K562 (cell line): ENCODE measurements at places on chromosomes 7 and 10. TPM values are rescaled to one million over a fixed set of nuclear protein-coding genes. Genes with fewer than 3 reads are reported as not detected.

DNA sequence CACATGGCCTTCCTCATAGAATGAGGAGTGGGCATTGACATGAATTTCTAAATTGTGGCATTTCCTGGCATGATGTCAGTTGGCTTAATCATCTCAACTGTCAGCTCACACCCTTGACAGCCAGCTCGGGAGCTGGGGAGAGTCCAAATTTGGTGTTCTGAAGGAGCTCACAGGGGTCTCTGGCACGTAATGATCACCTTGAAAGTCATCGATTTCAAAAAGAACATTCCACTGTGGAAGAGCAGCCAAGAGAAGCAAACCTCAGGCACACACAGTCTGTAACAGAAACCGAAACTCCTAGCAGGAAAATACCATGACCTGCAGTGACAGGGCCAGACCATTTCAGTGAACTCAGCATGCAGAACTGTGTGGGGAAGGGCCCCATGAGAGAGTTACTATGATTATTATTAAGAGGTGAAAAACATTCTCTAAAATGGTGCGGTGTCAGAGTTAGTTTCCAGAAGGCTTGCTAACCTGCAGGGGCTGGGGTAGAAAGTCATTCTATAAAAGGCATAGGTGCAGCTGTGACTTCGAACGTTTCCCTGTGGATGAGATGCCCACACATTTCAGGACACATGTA lies 26.4 kb upstream of the KLF6 start:
- peak overlapping the region; percentile 91 for H3K27ac ChIP-seq
- peaks cover 54% of the 10 kb centered on the region for H3K4me1 ChIP-seq
- DNase-seq: no peak
- no peaks in the 10 kb centered on the region; the same call in 2 of the 3 replicates for H3K27me3 ChIP-seq

- H3K36me3 ChIP-seq: no peaks in the 10 kb centered on the region
- no peak for DNase-seq
- H3K27me3 ChIP-seq: peaks cover 6% of the 10 kb centered on the region; the same call in 2 of the 3 replicates
- no peak overlapping the region for H3K27ac ChIP-seq
- no peak overlapping the region for H3K4me3 ChIP-seq
These were observed 254.1 kb downstream of the WDR37 start for GRCh38 chr10:1310271-1310789.

GRCh38 chr7:68547181-68547580 lies 1051.1 kb upstream of the AUTS2 start:
- no peaks in the 10 kb centered on the region for H3K4me1 ChIP-seq
- no peak overlapping the region for H3K27ac ChIP-seq
- no peak overlapping the region for H3K4me3 ChIP-seq
- H3K36me3 ChIP-seq: no peaks in the 10 kb centered on the region

- no peaks in the 10 kb centered on the region for H3K4me1 ChIP-seq
- no peak overlapping the region for H3K4me3 ChIP-seq
- H3K36me3 ChIP-seq: no peaks in the 10 kb centered on the region
These were observed 110.3 kb downstream of the DKK1 start for GRCh38 chr10:52424341-52424740.

GRCh38 chr7:127504715-127505114 lies 80.7 kb downstream of the GCC1 start:
- H3K27ac ChIP-seq: no peak overlapping the region
- H3K27me3 ChIP-seq: no peaks in the 10 kb centered on the region
- no peak overlapping the region for H3K4me3 ChIP-seq
- peak; percentile 31 for DNase-seq
- no peaks in the 10 kb centered on the region for H3K36me3 ChIP-seq

DNA sequence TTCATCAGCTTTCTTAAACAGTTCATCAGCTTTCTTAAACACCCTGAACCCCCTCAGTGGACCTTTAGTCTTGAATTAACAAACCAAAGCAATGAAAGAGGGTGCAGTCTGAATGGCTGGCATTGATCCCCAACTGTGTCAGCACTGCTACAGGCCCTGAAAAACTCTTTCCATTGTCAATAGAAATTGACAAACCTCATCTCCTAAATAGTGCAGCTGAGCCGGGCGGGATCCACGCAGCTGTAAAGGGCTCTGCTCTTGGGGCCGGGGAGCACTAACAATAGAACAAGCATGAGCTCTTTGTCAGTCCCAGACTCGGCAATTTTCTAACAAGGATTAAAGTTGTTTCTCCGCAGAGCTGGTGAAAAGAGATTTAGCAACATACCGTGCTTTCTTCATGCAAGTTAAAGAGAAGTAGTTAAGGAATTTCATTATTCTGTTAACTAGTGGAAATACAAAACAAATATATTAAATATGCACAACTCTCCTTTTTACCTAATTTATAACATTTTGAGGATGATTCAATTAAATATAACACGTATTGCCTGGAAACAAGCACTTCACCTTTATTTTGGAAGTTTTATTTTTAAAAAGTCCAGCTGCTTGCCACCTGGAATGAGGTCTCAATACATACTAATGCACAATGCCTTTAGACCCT lies 24.7 kb upstream of the FEZF1 start:
- DNase-seq: no peak
- no peaks in the 10 kb centered on the region for H3K27me3 ChIP-seq
- no peak overlapping the region for H3K4me3 ChIP-seq
- H3K4me1 ChIP-seq: no peaks in the 10 kb centered on the region
- no peaks in the 10 kb centered on the region for H3K36me3 ChIP-seq
- H3K27ac ChIP-seq: no peak overlapping the region

- no peak overlapping the region for H3K27ac ChIP-seq
- H3K4me1 ChIP-seq: no peaks in the 10 kb centered on the region
- no peak for DNase-seq
- H3K4me3 ChIP-seq: no peak overlapping the region
These were observed 150.2 kb upstream of the CACNA2D1 start for GRCh38 chr7:82593780-82594179.

GRCh38 chr10:101050208-101051069 lies 11.3 kb upstream of the KAZALD1 start:
- peaks cover 8% of the 10 kb centered on the region; the same call in 2 of the 3 replicates for H3K4me1 ChIP-seq
- H3K27ac ChIP-seq: no peak overlapping the region
- peak; percentile 77 for DNase-seq
- H3K36me3 ChIP-seq: peaks cover 7% of the 10 kb centered on the region; the same call in 2 of the 3 replicates
- H3K4me3 ChIP-seq: no peak overlapping the region

GRCh38 chr10:75038335-75038734 lies 73.1 kb upstream of the SAMD8 start:
- H3K36me3 ChIP-seq: no peaks in the 10 kb centered on the region
- H3K27ac ChIP-seq: no peak overlapping the region
- peaks cover 11% of the 10 kb centered on the region for H3K27me3 ChIP-seq
- no peak overlapping the region for H3K4me3 ChIP-seq
- H3K4me1 ChIP-seq: no peaks in the 10 kb centered on the region; the same call in 2 of the 3 replicates
- no peak for DNase-seq

- H3K27me3 ChIP-seq: no peaks in the 10 kb centered on the region
- H3K27ac ChIP-seq: no peak overlapping the region
- no peaks in the 10 kb centered on the region for H3K4me1 ChIP-seq
- DNase-seq: no peak
These were observed 13.1 kb downstream of the GNAT3 start for GRCh38 chr7:80498481-80499349.

DNA sequence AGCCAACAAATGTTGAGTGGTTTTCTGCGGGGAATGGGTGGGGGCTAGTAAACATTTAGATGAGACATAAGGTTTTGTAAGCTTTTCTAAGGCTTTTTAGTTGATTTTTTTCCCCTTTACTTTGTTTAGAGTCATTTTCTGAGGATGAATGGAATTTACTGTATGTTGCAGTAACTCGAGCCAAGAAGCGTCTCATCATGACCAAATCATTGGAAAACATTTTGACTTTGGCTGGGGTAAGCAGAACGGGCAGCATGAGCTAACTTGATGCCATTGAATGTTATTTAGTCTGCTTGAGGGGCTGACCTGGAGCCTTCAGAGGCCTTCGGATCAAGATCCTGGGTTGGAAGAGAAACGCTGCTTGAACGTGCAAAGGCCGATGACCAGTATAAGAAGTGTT lies 37.3 kb downstream of the FBH1 start:
- H3K27ac ChIP-seq: no peak overlapping the region
- H3K36me3 ChIP-seq: peaks cover 90% of the 10 kb centered on the region
- H3K4me3 ChIP-seq: no peak overlapping the region
- no peaks in the 10 kb centered on the region for H3K4me1 ChIP-seq
- H3K27me3 ChIP-seq: no peaks in the 10 kb centered on the region
- DNase-seq: no peak

DNA sequence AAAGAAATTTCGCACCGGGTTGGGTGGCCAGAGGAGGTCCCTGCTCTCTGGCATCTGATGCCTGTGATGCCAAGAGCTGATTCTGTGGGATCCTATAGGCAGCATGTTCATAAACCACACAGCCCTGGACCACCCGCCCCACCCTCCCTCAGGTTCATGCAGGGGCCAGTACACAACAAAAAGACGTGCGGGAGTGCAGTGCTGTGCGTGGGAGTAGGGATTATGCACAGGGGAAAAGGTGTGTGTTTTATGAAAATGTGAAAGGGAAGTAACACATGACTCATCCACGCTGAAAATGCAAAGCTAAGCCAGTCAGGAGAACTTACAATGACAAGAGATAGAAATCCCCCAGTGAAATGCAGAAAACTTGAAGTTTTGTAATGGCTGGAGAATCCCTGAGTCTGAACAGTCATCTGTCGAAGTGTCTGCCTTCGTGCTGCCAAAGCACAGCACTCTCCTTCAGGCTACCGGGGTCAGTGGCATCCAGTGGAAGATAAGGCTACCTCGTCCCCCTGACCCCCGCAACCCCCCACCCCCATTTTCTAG lies 1.1 kb downstream of the KIAA1217 start:
- no peak for DNase-seq
- H3K4me1 ChIP-seq: no peaks in the 10 kb centered on the region
- H3K36me3 ChIP-seq: no peaks in the 10 kb centered on the region
- no peak overlapping the region for H3K27ac ChIP-seq

The LIPK gene
- not detected in 2 replicates for total RNA-seq

The DOCK4 gene
- 3.8 and 4.9 TPM in 2 replicates for total RNA-seq

The TNPO3 gene
- 111 and 118 TPM in 2 replicates for total RNA-seq

The SLC35B4 gene
- total RNA-seq: 28.0 and 28.2 TPM in 2 replicates

The SPDYE5 gene
- 0.09 TPM in 1 of 2 replicates, not detected in the other for total RNA-seq

The INSIG1 gene
- 254 and 296 TPM in 2 replicates for total RNA-seq
